NK-92 treated with Interleukin-12 subunit alpha and Interleukin-12 subunit beta, amount 100 ng/mL, for 24 hours (cell line): ENCODE measurements at places on chromosomes 7 and 10.

- no peak for DNase-seq
Observed at GRCh38 chr10:24708081-24708480, 15.6 kb downstream of the ARHGAP21 start.

GRCh38 chr10:114729103-114729659 lies 71.1 kb upstream of the ABLIM1 start:
- no peak for DNase-seq

DNA sequence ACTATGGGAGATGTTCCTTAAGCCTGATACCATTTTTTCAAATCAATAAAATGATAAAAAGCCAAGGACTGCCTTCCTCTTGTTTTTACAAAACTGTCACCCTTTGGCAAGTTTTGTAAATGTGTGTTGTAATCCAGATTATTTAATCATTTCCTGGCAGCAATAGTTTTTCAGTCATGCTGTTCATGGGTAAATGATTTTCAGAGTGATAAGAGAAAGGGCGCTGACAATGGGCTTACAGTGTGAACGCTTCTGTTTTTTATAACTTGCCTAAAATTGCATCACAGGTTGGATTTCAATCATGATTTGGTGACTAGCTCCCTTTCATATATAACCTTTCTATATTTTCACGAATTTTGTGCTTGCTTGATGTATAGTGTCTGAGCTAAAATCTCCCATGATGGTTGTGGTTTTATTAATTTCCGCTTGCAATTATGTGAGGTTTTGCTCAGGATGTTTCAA lies 19.0 kb upstream of the DMBT1 start:
- DNase-seq = no peak

DNA sequence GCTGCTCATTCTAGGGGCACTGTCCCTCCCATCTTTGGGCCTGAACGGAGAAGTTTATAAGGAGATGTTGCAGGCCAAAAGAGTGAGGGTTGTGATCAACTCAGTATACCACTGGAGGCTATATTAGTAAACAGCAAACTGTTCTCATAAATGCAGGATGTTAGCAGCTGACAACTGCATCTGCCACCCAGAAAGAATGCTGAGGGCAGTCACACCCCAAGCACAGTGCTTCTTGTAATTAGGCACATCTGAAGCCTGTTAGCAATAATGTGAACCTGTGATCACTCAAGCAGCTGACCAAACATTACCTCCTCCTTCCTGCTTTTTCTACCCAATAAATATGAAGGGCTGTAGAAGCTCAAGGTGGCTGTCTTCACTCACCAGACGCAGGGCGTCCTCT lies 38.4 kb upstream of the ZNF138 start:
- no peak for DNase-seq
